Upper lobe of right lung (tissue), 1 donor: ENCODE measurements at places on chromosomes 13 and 19. TPM values are rescaled to one million over a fixed set of nuclear protein-coding genes. Genes with fewer than 3 reads are reported as not detected.

The ATP1A3 gene
- not detected for total RNA-seq

The PNMA8A gene
- total RNA-seq = 1.8 TPM

The RFPL4AL1 gene
- not detected for total RNA-seq

The LYPD3 gene
- total RNA-seq = 0.75 TPM

The CDC37 gene
- 154 TPM for total RNA-seq
